ENCODE measurements at places on chromosomes 12 and 14.

GRCh38 chr12:92756898-92757596 is 54.3 kb downstream of the PLEKHG7 start:
- no peak for DNase-seq

- DNase-seq, result no peak
These were observed 1.1 kb downstream of the TTC8 start for GRCh38 chr14:88825503-88825902.

- DNase-seq, result peak; percentile 59
These were observed 3.3 kb upstream of the RASAL1 start for GRCh38 chr12:113138826-113139225.

DNA sequence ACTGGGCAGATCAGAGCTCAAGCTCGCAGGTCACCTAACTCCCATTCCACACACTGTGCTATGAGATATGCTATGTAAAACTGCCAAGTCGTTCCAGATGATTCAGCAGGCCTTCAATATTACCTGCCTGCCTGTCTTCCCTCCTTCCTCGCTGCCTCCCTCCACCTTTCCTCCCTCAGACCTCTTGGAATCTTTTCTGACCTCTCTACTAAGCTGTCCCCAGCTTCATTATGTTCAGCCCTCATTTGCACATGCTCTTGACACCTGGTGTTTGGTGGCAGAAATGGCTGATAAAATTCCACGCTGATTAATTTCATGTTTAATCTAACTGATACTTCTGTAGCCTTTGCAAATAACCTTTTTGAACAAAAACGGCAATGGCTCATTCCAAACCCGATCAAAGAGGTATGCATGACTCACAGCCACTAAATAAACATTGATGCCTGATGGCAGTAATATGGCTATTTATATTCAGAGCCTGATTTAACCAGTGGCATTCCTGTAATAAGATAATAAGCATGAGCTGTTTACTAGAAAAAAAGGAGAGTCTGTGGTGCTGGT is 130.8 kb upstream of the EGLN3 start:
- DNase-seq, result no peak

DNA sequence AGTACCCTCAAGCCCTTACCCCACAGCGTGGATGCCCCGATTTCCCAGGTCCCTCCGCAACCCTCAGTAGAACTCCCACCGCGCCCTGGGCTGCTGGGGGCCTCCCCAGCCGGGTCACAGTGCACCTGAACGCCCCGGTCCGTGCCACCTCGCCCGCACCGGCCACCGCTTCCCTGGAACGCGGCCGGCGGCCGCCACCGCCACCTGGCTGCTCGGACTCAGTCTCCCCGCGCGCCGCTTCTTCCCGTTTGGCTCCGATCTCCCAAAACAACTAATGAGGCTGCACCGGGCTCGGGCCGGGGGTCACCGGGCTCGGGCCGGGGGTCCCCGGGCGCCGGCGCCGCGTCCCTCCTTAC is 1.0 kb downstream of the ITPK1 start:
- no peak for DNase-seq

- DNase-seq, result no peak
These were observed 113.3 kb upstream of the PRB2 start for GRCh38 chr12:11508699-11509098.

- no peak for DNase-seq
These were observed 127.3 kb downstream of the EFCAB11 start for GRCh38 chr14:89827265-89827664.

GRCh38 chr14:90578283-90578985 is 181.6 kb downstream of the CALM1 start:
- no peak for DNase-seq

- no peak for DNase-seq
These were observed 36.3 kb upstream of the PLEKHA5 start for GRCh38 chr12:19093218-19093617.

DNA sequence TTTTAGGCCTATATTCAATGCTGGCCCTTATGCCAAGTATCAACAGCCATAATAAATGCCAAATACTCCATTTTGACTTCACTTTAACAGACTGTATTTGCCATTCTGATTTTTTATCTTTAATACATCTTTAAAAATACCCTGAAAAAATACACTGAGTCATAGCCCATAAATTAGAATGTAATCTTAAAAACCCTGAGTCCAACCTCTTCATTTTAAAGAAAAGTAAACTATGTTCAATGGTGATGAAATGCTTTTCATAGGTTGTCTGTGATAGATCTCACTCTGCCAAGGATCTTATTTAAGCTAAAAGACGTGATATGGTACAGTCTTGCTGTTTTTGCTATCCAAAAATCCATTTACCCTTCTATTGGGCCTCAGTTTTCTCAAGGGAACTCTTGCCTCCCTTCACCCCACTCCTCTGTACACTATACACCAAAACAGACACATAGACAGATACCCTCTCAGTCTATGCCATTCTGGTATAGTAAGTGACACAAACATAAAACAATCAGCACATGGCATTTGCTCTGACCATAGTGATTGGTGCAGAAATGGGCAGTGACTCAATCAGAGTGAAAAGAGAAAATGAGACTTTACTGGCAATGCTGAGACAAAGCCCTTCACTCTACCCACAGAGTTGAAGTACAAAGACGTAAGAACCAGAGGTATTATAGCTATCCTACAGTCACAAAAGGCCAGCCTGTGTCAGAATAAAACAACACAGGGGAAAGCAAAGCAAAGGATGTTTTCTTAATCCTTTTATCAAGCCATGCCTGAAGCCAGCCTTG is 49.1 kb downstream of the BTG1 start:
- no peak for DNase-seq

GRCh38 chr12:123058980-123059379 is 78.5 kb downstream of the ARL6IP4 start:
- DNase-seq, result no peak

- no peak for DNase-seq
These were observed 28.6 kb upstream of the DLK1 start for GRCh38 chr14:100698066-100698465.

- no peak for DNase-seq
These were observed 30.4 kb downstream of the FBXO34 start for GRCh38 chr14:55301437-55302121.

DNA sequence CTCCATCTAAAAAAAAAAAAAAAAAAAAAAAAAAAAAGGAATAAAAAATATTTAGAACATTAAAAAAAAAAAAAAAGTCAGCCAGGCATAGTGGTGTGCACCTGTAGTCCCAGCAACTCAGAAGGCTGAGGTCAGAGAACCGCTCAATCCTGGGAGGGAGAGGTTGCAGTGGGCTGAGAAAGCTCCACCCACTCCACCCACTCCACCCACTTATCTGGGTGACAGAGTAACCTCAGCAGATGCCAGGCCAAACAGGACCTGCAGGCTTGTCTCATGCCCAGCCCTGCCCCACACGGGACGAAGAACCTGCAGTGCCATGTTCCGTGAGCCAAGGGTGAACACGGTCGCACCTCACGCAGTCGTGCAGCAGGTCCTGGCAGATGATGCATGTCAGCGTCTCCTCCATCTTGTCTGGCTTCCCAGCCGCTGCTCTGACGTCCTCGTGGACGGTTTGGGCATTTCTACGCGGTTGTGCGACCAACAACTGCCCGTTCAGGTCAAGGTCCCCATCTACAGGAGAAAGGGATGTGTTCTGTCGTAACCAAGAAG is 28.6 kb downstream of the CHFR start:
- no peak for DNase-seq

GRCh38 chr14:60647081-60647836 is 2.0 kb downstream of the SIX1 start:
- DNase-seq, result no peak

DNA sequence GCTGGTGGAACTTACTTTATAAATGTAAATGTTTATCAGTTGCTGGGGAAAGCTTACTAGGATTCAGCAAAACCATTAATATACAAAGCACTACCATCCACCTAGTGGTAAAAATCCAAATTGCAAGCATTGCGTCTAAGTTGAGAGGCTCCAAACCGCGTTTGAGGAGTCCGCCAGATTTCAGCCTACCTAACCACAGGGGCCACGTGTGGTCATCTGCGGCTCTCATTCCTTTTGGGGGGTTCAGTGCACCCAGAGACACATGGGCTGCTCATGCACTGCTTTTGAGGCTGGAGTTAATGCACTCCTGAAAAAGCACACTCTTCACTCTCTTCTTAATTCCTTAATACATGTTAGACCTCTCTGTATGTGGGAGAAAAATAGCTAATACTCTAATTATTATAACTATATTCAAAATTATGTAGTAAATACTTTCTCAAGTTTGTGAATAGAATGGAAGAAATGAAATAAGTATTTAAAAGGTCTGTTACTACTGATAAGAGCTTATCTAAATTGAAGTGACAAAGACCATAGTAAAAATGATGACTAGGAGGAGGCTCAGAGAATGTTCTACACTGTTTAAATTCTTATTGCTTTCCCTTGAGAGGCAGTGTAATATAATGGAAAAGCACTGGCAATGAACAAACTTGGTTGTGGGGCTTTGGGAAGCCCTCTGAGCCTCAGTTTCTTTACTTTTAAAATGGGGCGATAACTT is 41.4 kb upstream of the MANSC4 start:
- peak; percentile 61 for DNase-seq

- DNase-seq, result no peak
These were observed 7.5 kb downstream of the ATF1 start for GRCh38 chr12:50771409-50771808.

DNA sequence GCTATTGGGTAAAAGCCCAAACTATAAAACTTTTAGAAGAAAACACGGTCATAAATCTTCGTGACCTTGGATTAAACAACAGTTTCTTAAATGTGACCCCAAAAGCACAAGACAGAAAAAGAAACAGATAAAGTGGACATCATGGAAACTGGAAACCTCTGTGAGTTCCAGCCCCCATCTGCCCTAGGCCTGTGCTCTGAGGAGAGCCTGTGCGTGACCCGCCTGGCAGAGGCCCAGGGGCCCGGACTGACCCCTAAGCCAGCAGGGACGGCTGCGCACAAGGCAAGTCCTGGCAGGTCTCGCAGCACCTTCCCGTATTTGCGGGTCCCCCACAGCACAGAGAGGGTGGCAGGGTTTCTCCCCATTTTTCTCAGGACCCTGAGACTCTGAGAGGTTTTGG is 76.0 kb downstream of the CHGA start:
- no peak for DNase-seq

GRCh38 chr14:40623643-40624042 is 983.0 kb upstream of the LRFN5 start:
- no peak for DNase-seq

GRCh38 chr14:88129306-88130056 is 124.5 kb downstream of the GPR65 start:
- DNase-seq, result no peak

DNA sequence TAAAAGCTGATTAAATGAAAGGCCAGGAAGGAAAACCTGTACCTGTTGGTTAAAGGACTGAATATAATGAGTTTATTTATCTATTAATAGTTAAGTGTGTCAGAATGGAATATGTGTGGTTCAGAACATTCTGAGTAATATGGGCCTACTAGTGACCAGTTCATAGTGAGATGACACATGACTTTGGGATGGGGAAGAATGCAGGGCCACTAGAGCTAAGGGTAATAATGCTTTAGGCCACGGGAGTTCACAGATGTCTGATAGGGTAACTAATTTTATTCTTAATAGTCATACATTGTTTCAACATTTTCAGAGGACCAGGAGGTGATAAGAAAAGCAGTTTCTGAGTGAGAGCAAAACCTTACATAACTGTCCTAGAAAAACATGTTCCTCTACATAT is 247.8 kb upstream of the OR4E1 start:
- no peak for DNase-seq

- DNase-seq, result no peak
These were observed at the start of gene BMP4 for GRCh38 chr14:53956427-53957201. Gene BMP4 (minus strand): TSS chr14:53956825. CDS start chr14:53952222, 4,603 bp downstream.

- peak; percentile 64 for DNase-seq
These were observed at the start of gene PLEKHA5 for GRCh38 chr12:19129486-19130223. Gene PLEKHA5 (plus strand): TSS chr12:19129733. CDS start chr12:19129800, 67 bp downstream.

- no peak for DNase-seq
These were observed 84.0 kb downstream of the ACTN1 start for GRCh38 chr14:68894802-68895703.

DNA sequence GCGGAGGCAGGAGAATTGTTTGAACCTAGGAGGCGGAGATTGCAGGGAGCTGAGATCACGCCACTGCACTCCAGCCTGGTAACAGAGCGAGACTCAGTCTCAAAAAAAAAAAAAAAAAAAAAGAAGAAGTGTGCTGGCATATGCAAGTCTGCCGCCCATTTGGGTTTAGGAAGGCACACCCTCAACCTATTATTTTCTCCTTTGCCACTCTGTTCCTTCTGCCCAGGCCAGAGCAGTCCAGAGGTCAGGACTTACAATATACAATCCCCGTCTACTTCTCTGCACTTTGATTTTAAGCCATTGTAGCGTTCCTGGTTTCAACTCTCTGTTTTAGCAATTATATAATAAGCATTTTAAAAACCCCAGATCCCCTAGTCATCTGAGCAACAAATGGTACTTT is 39.8 kb downstream of the CATSPERB start:
- no peak for DNase-seq

DNA sequence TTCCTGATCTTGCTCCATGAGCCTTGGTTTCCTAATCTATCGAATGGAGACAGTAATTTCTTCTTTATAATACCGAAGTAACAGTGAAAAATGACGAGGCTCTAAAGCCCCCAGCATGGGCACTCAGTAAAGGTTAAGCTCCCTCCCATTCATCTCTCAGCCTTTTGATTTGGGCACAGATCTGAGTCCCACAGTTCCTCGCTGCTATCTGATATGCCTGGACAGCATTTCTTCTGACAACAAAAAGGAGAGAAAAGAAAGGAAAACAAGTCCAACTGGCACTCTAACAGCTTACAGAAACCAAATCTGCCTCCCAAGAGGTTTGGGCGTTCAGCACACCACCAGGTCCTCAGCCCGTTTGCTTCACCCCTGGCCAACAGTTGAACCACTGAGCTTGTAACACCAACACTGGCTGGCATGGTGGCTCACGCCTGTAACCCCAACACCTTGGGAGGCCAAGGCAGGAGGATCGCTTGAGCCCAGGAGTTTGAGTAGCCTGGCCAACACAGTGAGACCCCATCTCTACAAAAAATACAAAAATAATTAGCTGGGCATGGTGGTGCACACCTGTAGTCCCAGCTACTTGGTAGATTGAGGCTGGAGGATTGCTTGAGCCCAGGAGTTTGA is 19.5 kb downstream of the CCDC88C start:
- DNase-seq, result no peak

DNA sequence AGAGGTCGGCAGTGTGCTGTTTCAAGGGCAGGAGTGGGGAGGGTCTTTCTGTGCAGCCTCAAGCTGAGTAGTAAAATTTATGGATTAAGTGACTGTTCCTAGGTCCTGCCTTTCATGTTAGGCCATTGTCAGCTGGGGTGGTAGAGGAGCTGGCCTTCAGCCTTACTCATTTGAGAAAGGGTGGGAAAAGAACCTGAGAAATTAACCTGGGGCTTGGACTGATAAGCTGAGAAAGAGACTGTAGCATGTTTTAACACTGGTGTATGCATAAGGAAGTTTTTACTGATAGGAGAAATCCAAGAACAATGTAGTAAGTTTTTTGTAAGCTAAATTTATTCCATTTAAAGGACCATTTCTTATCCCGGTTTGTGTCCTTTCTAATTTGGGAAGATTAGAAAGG is 20.7 kb downstream of the IFT43 start:
- DNase-seq, result no peak

DNA sequence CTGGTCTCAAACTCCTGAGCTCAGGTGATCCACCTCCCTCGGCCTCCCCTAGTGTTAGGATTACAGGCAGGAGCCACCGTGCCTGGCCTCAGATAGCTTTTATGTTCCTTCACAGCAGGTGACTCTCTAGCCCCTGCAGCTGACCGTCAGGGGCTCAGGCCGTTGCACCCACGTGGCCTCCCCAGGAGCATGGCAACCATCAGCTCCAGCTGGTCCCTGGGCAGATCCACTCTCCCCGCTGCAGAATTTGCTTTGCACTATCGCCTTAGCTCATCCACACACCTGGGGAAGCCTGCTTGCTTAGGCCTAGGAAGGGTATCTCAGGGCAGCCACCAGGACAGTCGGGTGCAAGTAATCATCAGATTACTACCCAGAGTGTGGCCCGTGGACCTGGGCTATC is 62.6 kb downstream of the TSPAN9 start:
- DNase-seq, result no peak
